MM.1S (cell line): ENCODE measurements at places on chromosomes 2 and 18.
A peak's percentile ranks its signal among the peaks of the same experiment; 100 is the strongest.

DNA sequence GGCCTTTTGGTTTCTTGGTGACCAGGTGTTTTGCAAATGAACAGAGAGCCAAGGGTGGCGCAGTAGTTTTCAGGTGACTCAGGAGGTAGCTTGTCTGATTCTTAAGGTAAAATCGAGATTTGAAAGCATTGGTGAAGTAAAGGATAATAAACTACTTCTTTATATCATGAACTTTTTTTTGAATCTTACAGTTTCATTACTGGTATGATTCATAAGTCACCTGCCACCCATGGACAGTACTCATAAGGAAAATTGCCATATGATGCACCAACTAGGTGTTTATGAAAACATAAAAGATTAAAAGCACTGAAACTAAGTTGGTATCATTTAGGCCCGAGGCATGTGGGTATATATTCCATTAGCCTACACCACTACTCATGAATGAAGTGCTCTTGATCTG lies 84.1 kb upstream of the MGAT5 start:
- peak; percentile 60 for DNase-seq

DNA sequence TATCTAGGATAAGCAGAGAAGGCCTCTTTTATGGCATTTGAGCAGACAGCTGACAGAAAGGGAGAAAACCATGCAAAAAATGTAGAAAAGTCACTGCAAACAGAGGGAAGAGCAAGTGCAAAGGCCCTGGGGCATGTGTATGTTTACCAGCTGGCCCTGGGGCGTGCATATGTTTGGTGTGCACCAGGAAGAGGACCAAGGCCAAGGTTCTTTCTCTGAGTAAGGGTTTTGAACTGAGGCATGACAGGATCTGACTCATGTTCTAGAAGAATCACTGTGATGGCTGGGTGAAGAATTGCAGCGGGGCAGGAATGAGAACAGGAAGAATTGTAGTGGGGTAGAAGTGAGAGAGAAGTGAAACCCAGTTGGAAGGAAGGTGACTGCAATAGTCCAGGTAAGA lies 69.6 kb downstream of the STEAP3 start:
- DNase-seq: no peak

- DNase-seq: no peak
Measured at GRCh38 chr2:47602996-47603395, 179.9 kb upstream of the MSH6 start.

DNA sequence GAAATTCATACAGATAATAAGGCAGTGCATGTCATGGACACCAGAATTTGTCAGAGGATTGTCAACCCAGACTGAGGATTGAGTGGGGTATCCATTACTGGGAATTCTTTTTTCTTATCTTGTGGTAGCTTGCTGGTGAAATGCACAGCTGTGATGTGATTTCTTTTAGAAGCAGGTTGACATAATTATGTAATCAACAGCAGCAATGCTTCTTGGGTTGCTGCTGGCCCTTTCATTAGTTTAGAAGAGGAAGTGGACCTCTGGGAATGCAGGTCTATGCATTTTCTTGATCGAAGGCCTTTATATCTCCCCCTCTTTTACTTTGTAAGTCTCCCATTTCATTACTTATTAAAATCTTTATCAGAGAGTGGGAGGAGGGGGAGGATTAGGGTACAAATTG lies 319.9 kb downstream of the AGPS start:
- no peak for DNase-seq

GRCh38 chr18:2515908-2516625 lies 55.2 kb downstream of the METTL4 start:
- peak; percentile 11 for DNase-seq

- peak; percentile 29 for DNase-seq
Measured at GRCh38 chr18:61992923-61993322, 100.1 kb upstream of the RNF152 start.

DNA sequence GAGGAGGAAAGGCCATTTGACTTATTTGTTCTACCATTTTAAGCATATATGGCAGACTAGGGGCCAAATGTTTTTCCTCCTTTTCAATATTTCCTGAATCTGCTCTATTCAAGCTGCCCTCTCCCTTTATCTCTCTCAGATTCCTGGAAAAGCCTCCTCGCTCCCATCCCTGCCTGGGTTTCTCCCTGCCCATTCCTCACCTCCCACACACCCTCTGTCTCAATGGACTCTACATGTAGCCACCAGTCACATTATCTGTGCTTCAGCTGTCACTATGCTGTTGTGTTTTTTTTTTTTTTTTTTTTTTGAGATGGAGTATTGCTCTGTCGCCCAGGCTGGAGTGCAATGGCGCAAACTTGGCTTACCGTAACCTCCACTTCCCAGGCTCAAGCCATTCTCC lies 22.9 kb downstream of the TYMS start:
- no peak for DNase-seq

- peak; percentile 78 for DNase-seq
Measured at GRCh38 chr2:42171396-42171980, 2.3 kb downstream of the EML4 start.

- DNase-seq: no peak
Measured at GRCh38 chr2:222439692-222440091, 15.3 kb downstream of the SGPP2 start.

- no peak for DNase-seq
Measured at GRCh38 chr2:157677941-157678340, 49.3 kb upstream of the ACVR1C start.

DNA sequence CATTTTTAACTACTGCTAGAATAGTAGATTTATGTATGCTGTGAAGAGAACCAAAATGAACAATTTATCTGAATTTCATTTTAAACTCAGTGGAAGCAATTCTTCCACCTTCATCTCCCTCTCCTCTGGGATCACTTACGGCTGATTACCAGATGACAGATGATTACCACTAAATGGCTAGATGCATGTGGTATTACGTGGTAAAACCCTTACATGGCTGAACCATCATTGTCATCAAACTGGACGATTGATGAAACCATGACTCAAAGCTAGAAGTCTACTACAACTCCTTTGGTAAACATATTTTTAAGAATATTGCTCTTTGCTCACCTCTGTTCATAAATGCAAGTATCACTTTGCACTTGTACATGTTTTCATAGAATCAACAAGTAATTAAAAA lies 48.5 kb upstream of the DOCK10 start:
- no peak for DNase-seq

DNA sequence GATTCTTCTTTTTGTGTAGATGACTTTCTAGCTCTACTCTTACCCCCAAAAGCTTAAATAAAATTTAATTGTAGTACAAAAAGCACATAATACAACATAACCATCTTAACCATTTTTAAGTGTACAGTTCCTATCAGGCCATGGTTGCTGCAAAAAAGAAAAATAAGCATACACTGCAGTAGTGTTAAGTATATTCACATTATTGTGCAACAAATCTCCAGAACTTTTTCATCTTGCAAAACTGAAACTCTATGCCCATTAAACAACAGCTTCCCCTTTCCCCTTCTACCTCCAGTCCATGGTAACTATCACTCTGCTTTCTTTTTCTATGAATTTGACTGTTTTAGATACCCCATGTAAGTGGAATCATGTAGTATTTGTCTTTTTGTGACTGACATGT lies 18.1 kb downstream of the PPM1B start:
- DNase-seq: no peak

DNA sequence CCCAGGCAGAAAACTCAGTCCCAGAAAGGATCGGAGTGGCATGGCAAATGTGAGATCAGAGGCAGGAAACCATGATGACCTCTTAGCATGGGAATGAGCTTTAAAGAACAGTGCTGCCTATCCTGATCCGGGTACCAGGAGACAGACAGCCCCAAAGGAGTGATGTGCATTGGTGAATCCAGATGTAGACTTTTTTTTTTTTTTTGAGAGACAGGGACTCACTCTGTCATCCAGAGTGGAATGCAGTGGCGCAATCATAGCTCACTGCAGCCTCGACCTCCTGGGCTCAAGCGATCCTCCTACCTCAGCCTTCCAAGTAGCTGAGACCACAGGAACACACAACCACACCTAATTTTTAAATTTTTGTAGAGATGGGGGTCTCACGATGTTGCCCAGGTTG lies 122.7 kb downstream of the VAPA start:
- no peak for DNase-seq

- DNase-seq: no peak
Measured at GRCh38 chr18:14074187-14074586, 58.0 kb downstream of the ZNF519 start.

DNA sequence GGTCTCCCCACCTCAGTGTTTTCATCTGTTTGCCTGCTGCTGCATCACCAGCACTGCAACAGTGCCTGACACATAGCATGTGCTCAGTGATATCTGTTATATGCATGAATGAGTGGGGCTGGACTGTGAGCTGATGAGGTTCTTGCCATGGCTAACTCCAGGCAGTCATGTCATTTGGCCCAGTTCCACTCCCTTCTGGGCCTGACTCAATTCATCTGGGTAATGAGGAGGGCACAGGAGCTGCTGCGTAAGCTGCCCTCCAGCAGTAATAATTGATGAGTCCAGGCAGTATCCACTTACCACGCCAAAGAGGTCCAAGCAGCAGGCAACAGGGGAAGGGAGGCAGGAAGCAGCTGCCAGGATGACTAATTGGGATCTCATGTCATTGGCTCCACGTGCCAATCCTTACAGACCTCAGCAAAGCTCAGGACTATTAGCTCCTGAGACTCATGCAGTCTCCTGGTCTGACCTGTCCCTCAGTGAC lies 34.1 kb upstream of the MAT2A start:
- no peak for DNase-seq

DNA sequence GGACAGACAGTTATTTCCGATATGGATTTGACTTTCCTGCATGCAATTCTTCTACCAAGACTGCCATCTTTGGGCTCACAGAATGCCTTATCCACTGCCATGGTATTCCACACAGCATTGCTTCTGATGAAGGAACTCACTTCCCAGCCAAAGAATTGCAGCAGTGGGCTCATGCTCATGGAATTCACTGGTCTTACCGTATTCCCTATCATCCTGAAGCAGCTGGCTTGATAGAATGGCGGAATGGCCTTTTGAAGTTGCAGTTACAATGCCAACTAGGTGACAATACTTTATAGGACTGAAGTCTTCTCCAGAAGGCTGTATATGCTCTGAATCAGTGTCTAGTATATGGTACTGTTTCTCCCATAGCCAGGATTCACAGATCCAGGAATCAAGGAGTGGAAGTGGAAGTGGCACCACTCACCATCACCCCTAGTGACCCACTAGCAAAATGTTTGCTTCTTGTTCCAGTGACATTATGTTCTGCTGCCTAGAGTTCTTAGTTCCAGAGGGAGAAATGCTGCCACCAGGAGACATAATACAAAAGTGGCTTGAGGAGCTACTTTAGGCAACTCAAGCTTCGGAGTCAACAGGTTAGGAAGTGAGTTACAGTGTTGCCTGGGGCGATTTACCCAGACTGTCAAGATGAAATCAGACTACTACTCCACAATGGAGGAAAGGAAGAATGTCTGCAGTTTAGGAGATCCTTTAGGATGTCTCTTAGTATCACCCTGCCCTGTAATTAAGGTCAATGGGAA lies 23.8 kb upstream of the SMAD4 start:
- DNase-seq: no peak

DNA sequence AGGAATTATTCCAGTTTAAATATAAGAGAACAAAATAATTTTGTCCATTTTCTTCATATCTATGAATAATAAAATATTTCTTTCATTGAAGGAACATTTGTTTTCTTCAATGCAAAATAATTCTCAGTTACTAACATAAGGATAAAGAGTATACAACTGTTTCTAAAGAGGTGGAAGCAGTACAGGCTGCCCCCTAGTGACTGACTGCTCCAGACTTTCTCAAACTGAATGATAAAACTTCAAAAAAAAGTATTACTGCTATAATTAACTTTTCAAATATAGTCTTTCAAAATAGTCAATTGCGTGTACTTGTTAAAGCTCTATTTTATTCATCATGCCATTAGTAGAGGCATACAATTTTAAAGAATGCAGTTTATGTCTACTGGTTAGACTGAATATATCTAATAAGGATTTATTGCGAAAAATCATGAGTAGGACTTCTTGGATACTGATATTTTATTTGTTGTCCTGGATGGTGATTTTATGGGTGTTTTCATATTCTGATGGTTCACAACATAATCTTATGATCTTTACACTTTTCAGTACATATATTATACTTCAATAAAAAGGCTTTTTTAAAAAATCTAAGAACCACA lies 100.1 kb downstream of the WDPCP start:
- peak; percentile 26 for DNase-seq

DNA sequence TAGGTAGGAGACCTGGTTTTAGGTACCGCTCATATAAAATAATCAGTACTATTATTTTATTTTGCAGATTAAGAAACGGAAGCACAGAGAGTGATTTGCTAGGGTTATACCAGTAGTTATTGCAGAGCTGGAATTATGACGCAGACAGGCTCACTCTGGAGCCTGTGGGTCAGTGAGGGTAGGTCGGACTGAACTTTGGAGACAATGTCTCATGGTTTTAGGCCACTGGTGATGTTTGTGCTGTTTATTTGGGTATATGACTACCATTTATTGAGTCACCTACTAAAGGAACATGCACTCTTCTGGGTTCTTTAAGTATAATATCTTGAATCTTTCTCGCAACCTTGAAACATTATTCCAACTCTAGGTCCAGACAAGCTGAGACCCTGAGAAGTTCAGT lies 33.5 kb upstream of the IL1R1 start:
- DNase-seq: no peak

GRCh38 chr2:1745171-1746023 lies 1.1 kb upstream of the PXDN start:
- no peak for DNase-seq

- no peak for DNase-seq
Measured at GRCh38 chr2:79099140-79099686, 11.4 kb upstream of the REG1B start.

- DNase-seq: no peak
Measured at GRCh38 chr18:7616661-7617060, 49.5 kb downstream of the PTPRM start.

DNA sequence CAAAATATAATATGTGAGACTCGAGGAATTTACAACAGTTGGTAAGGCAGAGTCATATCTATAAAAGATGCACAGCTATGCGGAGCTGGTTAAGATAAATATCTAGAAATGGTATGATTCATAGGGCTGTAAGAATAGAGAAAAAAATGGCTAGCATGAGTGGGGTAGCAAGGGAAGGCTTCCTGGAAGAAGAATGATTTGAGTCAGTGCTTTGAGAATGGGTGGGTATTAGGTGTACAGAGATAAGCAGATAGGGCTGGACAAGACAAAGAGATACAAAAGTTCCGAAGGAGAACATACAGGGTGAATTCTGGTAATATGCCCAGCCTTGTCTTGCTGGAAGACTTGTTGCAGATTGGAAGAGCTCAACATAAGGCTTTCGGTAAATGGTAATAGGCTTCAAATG lies 291.5 kb upstream of the CCDC68 start:
- DNase-seq: no peak

- no peak for DNase-seq
Measured at GRCh38 chr18:62438018-62438329, 84.9 kb upstream of the ZCCHC2 start.

- peak; percentile 14 for DNase-seq
Measured at GRCh38 chr2:157438863-157439823, 4.7 kb downstream of the CYTIP start.

- DNase-seq: no peak
Measured at GRCh38 chr2:240885566-240885965, 10.4 kb downstream of the MAB21L4 start.

GRCh38 chr2:11642972-11643371 lies 27.0 kb downstream of the NTSR2 start:
- no peak for DNase-seq
